ENCODE measurements at places on chromosomes 11 and 22.

DNA sequence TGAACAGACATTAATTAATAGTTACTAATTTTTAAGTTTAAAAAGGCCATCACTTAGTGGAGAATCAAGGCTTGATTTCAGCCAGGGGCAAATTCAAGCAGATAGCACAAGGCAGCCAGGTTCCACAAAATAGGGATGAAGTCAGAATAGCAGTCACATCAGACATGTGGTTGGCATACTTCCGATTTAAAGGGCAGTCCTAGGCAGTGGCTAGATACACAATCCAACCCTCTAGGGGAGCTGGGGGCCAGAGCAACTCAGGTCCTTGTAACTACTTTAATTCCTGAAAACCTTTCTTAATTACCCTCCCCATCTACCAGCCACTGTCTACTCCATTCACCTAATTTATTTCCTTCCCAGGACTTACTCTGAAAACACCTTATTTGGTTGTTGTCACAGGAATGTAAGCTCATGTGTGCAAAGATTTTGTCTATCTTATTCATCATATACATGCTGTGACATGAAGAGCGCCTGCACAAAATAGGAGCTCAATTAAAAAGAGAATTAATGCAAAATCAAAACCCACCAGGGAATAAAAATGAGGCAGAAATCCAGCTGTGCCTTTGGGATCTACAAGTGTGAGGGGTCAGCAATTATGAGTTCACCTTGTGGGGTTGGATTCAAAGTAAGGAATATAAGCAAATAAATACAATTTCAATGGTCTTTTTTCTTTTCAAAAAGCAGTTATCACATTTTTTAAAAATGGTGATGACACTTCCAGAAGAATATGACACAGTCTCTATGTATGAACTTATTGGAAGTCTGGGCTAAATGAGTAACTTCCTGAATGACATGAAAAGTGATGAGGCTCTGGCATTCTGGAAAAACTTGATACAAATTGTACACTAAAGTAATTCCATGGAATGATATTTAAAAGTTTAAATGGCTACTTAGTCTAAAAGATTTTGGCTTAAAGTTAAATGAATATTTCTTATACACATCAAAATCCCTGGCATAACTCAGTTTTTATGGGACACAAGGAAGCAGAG is 53.8 kb downstream of the COPB1 start:
- DNase-seq = no peak

DNA sequence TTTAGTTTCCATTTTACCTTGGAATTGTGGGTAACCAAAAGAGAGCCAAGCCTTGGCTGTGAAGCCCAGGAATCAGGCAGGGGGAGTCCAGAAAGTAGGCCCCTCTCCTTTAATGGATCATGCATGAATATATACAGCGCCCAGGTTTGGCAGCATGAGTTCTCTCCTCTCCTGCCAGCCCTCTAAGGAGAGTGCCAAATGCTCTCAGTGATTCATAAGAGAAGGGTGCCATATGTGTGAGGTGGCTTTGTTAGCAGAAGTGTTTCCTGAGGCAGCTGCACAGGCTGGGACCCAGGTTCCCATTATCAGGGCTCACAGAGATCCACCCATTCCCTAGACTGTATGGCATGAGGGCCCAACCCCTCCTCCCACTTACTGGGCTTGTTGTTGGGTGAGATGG is 52.3 kb upstream of the SCUBE2 start:
- no peak for DNase-seq

DNA sequence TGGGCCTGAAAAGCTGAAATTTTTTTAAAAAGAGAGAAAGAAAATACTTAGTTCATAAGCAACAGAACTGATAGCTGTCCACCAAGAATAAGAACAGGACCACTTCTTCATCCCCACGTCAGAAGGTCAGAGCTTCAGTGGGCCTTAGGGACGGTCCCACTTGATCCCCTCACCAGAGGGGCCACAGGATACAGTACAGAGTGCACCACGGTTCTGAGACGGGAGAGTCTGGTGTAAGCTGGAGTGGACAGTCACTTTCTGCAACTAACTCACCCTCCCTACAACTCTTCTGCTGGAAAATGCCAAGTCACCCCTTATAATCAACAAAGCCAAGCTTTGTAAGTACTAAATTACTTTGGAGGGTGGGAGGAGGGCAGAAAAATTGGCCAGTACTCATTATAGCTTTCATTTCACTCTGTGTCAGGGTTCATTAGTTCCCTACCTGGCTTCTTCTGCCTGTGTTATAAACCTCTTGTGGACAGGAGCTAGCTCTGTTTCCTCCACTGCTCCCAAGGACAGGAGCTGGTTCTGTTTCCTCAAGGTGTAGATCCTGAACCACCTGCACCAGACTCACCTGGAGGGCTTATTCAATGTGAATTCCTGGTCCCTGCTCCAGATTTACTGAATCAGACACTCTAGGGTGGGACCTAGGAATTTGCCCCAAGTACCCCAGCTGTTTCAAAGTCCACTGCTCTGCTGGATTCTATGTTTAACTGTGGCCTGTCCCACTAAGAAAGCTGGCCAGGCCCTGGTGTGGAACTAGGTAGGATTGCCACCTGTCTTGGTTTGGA is 39.6 kb downstream of the SCGB1A1 start:
- DNase-seq = no peak

- no peak for DNase-seq
Measured at GRCh38 chr22:49933236-49934159, 15.1 kb downstream of the CRELD2 start.

GRCh38 chr22:50070366-50070765 is 12.3 kb upstream of the TTLL8 start:
- DNase-seq = no peak

DNA sequence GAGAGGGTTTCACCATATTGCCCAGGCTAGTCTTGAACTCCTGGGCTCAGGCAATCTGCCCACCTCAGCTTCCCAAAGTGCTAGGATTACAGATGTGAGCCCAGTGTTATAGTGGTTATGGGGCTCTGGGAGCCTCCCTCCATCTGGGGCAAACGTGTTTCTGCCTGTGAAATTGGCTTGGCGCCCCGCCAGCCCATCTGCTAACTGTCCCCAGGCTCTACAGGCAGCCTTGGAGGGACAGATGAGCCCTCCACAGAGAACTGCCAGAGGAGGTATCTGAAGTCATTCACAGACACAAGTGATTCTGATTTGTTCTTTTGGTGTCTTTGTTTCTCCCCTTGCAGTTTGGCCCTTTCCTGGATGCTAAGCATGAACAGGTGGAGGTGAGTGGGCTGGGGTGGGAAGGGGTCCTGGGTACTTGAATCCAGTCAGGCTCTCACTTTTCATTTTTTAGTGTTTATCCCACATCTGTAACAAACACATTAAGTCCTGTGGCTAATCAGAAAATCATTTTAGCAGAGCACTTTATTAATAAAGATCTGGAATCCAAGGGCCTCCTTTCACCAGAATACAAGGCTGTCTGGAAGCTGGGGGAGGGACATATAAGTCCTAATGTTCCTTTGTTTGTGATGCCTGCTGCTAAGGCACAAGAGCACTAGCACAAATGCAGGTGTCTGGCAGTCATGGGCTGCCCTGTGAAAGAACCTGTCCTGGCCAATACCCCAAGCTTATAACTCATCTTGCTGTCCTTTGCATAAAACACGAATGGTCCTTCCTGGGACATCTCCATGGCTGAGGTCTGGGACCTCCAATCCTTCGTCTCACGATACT is 25.7 kb upstream of the CDC42EP2 start:
- no peak for DNase-seq

- no peak for DNase-seq
Measured at GRCh38 chr11:69468221-69468620, 13.2 kb upstream of the LINC01488 start.

DNA sequence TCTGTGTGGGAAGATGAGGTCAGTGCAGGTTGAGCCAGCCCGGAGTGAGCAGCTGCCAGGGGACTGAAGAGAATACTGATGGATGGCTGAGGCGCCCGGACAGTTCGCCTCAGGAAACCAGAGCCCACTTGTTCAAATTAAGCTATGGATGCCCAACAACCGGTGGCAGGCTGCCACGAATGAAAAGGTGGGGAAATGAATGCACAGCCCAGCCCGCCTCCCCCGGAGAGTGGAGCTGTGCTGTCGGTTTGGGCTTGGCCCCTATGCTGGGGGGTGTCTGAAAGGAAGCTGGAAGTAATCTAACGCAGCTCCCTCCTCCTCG is 21.9 kb downstream of the HSPA8 start:
- DNase-seq = no peak

GRCh38 chr22:21861264-21861848 is 6.1 kb downstream of the MAPK1 start:
- no peak for DNase-seq

DNA sequence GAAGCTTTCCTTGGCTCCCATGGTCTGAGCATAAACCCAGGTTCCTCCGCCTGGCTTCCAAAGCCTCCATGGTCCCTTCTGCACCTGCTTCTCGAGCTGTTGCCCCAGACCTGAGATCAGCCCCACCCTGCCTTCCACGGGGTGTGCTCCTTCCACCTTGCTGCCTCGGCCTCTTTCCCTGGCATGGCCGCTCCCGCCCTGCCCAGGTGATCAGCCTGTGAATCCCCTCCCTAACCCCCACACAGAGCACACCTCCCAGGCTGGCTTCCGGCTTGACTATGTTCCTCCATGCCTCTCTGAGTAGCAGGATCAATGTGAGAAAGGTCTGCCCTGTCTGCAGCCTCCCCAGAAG is 2.7 kb upstream of the PPP6R3 start:
- DNase-seq = no peak

- no peak for DNase-seq
Measured at GRCh38 chr22:36162127-36163034, 1.8 kb upstream of the APOL3 start.

GRCh38 chr11:34395916-34396550 is 38.2 kb upstream of the ABTB2 start:
- DNase-seq = no peak

- DNase-seq = no peak
Measured at GRCh38 chr22:24046024-24046423, 34.9 kb downstream of the CABIN1 start.

- no peak for DNase-seq
Measured at GRCh38 chr11:8686325-8686724, 3.7 kb downstream of the RPL27A start.

DNA sequence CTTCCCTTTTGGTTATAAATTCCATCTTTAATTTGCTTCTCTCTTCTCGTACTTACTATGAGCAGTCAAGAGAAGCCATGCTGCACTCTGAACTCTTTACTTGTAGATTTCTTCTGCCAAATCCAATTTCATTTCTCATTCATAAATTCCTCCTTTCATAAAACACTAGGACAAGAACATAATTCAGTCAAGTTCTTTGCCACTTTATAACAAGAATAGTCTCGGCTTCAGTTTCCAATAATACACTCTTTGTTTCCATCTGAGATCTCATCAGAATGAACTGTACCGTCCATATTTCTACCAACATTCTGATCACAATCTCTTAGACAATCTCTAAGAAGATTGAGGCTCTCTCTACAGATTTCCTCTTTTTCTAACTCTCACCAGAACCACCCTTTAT is 25.1 kb downstream of the IZUMO1R start:
- no peak for DNase-seq

- no peak for DNase-seq
Measured at GRCh38 chr11:2685051-2685450, 14.7 kb downstream of the KCNQ1OT1 start.

DNA sequence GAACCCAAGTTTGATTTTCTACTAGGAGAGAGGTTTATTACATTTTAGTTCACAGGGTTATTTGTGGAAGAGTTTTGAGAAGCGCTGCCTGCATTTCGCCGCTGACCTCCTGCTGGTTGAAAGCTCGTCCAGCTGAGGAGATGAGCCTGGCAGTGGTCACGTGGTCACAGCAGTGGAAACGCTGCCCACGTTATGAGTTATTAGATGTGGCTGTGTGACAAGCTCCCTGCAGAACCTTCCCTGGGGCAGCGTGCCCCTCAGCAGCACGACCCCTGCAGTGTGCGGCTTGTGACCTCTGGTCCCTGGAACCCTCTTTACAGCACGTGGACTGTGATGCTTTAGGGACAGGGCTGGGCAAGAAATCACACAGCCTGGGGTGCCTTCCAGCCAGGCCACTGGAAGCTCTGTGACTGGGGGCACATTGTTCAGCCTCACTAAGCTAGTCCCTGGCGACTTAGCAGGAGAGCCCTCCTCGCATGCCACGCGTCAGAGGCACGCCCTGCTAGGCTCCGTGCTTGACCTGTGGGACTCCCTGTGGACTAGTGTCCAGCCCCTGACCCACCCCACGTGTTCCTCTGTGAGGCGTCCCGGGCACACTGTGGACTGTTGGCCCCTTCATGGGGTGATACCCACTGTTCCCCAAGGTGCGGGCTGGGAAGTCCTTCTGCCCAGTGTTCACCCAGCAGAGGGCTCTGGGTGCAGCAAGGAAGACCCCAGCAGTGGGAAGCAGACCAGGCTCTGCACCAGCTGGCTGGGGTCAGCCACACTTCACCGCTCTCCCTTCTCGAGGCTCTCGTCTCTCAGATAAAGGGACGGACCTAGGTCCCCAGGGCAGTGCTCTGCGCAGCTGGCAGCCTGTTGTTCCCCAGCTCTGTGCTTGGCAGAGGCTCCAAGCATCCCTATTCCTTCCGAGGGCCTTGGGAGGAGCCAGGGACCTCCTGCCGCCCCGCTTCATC is 349.5 kb downstream of the TBC1D22A start:
- DNase-seq = no peak

- peak; percentile 79 for DNase-seq
Measured at GRCh38 chr22:38733329-38733723, 22.5 kb downstream of the SUN2 start.

GRCh38 chr11:35488117-35488516 is 37.3 kb downstream of the PAMR1 start:
- no peak for DNase-seq

DNA sequence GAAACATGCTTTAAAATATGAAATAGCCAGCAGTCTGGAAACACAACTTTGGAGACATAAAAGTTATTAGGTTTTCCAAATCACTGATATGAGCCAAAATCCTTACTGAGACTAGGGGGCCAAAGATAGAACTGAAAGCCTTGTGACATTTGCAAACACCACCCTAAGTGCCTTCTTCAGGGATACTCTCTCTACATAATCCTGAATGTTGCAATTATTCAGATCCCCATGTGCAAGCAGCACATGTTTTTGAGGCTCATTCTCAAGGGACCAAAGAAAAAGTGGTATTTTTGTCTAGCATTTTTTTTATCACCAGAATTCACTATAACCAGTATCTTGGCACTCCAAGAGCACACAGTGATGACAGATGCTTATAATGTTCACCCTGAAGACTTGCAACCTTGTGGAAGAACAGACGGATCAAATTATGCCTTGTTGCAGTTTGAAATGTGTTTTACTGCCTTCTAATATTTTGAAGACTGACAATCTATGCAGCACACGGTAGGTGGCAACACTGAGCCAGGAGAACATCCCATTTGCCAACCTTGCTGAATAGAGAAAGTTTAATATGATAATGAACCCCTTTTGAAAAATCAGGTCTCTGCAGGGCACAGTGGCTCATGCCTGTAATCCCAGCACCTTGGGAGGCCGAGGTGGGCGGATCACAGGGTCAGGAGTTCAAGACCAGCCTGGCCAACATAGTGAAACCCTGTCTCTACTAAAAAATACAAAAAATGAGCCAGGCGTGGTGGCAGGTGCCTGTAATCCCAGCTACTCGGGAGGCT is 78.5 kb downstream of the PLEKHA7 start:
- DNase-seq = peak; percentile 60

DNA sequence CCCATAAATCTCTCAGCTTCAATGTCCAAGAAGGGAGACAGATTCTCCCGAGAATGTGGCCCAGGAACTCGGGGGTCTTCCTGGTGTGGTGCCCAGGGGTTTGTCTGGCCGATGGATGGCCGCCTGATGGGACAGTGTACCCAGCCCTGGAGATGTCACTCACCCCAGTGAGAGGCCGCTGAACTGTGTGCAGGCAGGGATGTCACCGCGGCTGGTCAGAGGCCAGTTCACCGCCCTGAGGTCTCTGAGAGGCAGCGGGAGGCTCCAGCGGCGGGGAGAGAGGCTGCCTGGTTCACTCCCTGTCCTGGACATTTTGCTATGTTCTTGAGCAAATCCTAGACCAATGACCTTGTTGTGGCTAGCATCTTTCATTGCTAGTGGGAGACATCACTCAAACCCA is 1349.5 kb downstream of the BRD1 start:
- no peak for DNase-seq
